ENCODE measurements at places on chromosomes 16 and 17.

- no peak for DNase-seq
Measured at GRCh38 chr16:69094501-69094900, 11.0 kb upstream of the HAS3 start.

DNA sequence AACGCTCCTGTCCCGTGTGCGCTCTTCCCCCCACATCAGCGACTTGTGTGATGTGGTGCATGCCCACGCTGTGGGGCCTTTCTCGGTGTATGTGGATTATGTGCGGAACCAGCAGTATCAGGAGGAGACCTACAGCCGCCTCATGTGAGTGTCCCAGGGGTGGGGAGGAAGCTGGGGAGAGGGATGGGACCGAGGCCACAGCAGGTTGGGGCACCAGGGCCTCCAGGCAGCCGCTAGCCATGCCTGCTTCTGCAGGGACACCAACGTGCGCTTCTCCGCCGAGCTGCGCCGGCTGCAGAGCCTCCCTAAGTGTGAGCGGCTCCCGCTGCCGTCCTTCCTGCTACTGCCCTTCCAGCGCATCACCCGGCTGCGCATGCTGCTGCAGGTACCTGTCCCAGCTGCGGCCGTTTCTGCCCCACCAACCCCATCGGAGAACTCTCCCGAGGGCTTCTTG is 5.8 kb downstream of the ARHGEF15 start:
- DNase-seq, result no peak

GRCh38 chr16:53458635-53459034 is 24.4 kb downstream of the RBL2 start:
- DNase-seq, result no peak

DNA sequence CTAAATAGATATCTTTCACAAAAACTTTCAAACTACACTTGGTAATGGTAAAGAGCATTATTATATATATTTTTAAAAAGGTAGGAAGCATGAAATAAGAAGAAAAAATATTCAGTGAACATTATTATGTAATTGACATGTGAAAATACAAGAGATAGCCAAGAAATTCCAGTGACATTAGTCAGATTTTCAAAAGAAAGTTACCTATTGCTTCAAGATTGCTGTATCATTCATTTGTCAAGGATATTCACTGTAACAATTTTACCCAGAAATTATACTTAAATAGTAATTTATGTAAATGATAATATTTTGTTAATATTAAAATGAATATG is 350.2 kb downstream of the KIF2B start:
- no peak for DNase-seq

DNA sequence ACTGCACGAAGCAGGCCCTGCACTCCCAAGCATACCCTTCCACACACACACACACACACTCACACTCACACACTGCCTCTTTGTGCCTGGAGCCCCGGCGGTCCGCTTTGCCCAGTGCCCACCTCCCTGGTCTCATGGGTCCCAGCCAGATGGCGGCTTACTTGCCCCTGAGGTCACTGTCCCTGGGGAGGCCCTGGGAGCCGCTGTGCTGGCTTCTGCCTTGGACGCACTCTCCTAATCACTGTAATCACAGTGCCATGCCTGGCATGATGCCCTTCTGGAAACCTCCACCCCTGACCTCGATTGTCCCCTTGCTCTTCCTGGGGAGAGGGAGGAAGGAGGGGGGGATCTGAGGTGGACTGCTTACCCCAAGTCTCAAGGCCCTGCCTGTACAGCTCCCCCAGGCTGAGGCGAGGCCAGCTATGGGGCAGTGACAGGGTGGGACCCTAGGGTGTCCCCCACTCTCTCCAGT is 36.0 kb downstream of the ARHGAP23 start:
- no peak for DNase-seq

DNA sequence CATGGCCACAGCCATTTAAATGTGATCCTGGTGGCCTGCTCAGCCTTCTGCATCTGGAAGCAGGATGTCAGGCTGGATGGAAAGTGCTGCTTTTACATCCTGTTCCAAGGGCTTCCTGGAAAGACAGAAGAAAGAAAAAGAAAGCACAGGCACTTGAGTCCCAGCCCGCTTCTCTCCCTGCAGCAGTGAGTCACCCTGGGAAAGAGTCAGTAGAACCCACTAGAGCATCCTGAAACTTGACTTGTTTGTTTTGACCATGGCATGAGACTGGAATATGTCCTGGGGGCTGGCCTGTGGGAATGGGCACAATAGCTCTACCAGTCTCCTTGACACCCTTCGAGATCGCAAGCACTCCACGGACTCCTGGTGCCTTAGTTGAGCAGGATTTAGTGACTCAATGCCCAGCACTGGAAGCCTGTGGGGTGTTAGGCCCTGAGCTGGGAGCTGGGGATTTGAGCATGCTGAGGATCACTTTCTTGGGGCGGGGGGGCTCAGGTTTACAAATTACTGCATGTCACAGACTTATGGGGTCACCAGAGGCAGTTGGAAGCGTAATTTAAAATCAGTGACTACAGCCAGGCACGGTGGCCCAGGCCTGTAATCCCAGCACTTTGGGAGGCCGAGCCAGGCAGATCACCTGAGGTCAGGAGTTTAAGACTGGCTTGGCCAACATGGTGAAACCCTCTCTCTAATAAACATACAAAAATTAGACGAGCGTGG is 22.1 kb upstream of the GNA13 start:
- no peak for DNase-seq

DNA sequence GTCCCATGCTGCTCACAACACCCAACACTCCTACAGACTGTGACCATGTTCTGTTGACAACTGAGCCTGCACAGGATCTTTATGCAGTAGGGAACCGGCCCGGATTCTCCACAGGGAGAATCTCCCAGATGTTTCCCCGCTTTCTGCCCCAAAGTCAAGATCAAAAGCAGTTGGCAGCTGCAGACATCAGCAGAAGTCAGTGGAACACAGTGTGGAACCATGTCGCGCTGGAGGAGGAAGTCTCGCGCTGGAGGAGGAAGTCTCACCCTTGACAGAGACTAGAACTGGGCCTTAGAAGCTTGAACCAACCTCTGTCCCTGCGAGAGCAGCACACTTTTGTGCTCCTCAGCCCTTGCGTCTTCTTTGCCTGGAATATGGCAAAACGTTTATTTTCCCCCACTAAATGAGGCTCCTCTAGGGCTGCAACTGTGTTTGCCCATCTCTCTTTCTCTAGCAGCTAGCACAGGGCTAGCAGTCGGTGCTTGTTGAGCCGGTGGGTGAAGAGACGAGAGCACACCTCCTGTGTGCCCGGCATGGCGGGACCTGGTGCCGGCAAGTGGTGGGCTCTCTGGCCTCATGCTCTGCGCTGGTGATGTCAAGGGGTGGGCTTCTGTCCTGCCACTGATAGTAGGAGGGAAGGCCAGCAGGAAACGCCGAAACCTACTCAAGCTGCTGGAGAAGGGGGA is 2.1 kb upstream of the MRC2 start:
- DNase-seq, result no peak

DNA sequence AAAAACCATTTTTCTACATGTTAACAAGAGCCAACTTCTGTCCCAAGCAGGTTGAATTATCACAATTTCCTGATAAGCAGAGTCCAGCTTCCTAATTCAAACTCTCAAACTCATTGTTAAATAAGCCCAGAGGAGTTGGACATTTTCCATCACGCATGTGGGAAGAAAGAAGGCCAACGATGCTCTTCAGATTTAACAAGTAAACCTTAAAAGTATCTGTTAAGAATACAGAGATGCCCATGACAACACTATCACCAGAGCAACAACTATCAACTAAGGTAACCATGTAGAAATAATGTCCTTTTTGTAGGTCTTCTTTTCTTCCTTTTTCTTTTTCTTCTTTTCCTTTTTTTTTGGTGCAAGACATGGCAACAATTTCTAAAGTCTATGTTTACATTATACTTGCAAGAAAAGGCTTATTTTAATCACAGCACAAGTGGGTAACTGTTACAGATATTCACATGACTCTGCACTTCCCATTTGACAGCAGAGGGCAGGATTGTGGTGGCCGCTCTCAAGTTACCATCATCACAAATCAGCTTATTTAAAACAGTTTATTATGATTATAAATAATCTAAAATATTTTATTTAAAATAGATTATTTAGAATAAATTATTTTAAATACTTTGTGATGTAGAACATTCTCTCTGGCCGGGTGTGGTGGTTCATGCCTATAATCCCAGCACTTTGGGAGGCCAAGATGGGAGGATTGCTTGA is 35.7 kb upstream of the DHRS7B start:
- no peak for DNase-seq

DNA sequence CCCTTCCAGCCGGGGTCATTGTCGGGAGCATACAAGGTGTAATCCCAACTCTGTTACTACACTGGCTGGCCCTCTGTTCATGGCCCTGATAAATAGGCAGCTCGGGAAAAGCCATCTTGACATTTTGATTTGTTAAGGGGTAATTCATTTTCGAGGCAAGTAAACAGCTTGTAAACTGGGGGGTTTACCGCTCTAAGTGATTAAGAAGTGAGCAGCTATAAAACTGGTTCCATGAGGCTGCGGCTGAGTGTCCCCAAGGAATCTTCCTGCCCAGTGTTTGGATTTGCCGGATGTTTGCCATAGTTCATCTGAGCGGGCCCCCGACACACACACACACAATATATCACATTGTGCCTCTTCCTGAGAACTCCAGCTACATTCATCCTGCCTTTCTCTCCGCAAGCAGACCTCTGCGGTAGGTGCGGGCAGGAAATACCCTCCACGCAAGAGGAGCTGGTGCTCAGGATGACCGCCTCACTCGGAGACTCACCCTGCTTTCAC is 92.2 kb downstream of the SOCS1 start:
- DNase-seq, result no peak

GRCh38 chr17:56230660-56231059 is 77.4 kb downstream of the ANKFN1 start:
- DNase-seq, result no peak

GRCh38 chr16:65710107-65710506 is 588.2 kb upstream of the CDH11 start:
- no peak for DNase-seq

DNA sequence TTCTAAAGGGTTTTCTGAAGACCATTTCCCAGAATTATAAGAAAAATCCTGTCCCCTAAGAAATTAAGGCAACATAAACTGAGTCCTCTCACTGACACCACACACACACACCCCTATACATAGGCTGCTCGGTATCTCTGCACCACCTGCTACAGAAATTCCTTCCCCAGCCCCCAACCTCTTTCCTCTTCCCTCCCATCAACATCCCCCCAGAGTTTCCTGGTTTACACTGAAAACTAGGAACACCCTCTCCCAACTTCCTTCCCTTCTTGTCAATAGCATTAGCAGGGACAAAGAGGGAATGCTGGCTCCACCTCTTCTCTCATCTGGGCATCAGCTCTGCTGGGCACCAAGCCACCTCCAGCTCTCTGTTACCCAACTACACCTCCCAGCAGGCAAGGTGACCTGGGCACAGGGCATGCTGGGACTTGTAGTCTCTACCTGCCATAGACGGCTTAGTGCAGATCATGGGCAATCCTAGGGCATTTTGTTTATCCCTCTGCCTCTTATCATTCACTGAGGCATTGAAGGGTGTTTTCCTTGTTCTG is 15.7 kb downstream of the CAVIN1 start:
- DNase-seq, result peak; percentile 75

GRCh38 chr16:65061935-65062518 is 59.8 kb downstream of the CDH11 start:
- DNase-seq, result no peak

- DNase-seq, result no peak
Measured at GRCh38 chr16:12009462-12009861, 32.9 kb downstream of the SNX29 start.

DNA sequence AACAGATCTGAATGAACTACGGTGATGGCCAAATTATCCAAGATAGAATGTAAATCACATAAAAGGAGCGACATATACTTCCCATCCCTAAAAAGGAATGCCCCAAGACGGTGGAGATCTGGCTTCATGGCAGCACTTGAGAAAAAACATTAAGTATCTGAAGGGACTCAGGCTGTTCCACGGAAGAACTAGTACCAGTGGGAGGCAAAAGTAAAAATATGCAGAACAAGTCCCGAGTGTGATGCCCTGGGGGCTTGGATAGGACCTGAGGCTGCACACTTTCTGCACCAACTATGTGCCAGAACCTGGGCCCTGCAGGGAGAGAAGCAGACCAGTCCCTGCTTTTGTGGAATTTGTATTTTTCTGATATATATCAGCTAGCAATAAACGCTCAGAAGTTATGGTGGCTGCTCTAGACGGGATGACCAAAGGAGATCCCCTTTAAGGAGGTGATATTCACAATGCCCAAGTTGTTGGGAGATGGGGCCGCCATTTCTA is 539 bp upstream of the CKLF start:
- no peak for DNase-seq

DNA sequence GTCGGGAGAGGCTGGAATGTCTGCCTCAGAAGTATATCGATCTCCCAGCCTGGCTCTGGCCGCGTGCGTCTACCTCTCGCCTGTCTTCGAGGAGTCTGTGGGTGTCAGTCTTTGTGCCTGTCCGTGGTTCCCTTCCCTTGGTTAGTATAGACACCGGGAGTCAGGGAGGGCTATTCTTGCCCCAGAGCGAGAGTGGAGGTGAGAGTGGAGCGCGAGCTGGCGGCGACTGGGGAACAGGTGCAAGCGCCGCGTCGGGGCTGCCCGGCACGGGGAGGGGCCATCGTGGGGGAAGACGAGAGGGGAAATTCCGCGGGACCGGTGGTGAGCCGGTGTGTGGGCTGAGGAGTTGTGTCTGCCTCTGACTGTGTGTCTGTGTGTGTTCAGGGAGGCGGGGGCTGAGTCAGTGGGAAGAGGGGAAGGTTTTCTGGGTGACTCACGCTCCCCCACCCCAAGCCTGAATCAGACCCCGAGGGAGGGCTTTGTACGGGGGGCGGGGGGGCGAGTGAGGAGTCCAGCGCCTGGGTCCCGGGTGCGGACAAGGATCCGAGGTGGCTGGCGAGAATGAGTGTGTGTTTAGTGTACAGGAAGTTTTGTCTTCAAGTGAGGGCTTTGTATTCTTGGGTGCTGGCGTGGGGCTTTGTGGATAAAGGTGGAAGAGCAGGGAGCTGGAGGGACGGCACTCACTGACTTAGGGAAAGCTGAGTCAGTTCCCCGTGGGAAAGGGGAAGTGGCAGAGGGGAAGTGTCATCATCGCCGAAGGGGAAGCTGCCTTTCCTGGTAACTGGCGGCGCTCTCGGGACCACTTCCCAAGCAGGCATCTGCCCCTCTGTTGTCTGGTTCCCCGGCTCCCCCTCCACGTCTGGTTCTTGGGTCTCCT is 8.6 kb downstream of the KDM6B start:
- DNase-seq, result peak; percentile 86

DNA sequence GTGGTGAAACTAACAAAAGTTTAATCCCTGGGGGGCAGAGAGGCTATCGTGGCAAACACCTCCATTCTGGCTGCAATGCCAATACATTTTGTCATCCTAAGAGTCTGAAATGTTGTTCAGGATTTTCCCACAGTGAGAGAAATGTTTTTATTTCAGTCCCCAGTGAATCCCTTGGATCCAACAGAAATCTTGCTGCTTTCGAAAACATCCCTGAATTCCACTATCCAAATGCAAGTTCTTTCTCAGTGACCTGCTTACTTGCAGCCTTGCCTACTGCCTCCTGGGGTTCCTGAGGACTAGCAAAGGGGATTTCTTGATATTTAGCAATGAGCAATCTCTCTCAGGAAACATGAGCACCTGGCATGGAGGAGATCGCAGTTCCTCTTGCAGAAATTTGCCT is 202.1 kb upstream of the IRX3 start:
- no peak for DNase-seq

All from SW480 (cell line).